EL (cell line): ENCODE measurements at places on chromosomes 3 and 15.
A peak's percentile ranks its signal among the peaks of the same experiment; 100 is the strongest.

GRCh38 chr3:113287803-113288648 lies 76.7 kb downstream of the BOC start:
- peak; percentile 63 for DNase-seq

DNA sequence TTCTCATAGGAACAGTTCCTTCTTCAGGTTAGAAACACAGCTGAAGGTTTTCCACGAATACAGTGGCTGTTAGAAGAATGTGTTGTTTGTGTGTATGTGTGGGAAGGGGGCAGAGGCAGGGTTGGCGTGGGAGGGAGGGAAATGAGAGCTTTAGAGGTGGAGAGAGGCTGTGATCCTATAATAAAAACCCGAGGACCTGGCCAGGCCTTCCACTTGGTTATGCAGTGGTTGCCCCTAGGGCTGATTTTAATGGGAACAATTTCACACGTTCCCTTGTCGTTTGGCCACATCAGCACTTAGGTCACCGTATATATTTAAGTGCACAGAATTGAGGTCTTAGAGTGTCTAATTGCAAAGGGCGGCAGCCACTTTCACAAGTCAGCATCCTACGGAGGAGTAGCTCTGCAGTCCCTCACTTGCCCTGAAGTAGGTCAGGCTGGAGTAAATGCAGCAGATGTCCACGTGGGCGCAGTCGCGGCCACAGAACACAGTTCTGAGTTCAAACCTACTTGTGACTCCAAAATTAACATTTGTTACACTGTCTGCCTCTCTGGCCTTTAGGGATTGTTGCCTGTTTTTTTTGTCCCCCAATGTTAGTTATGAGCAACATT lies 85.6 kb downstream of the PDCD6IP start:
- peak; percentile 49 for DNase-seq

DNA sequence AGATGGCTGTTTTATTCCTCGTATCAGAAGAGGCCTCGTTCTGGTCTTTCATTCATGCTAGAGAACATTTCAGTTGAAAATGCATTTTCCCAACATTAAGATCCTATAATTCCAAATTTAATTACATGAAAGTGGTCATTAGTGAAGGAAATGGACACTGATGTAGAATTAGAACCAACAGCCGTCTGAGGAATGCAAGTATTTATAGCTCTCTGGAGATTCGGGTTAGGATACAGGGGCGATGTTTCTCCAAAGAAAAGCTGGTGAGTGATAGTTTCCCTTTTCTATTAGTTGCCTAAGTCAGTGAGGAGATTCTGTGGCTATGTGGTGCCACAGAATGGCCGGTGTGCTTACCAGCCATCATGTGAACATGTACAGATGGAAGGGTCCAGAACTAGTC lies 109.0 kb upstream of the IL12A start:
- no peak for DNase-seq

- no peak for DNase-seq
Observed at GRCh38 chr15:81323559-81323943, 390 bp downstream of the STARD5 start.

- peak; percentile 8 for DNase-seq
Observed at GRCh38 chr15:23422946-23423708, 23.9 kb downstream of the GOLGA6L2 start.

GRCh38 chr15:68654786-68655560 lies 76.2 kb downstream of the CORO2B start:
- DNase-seq: no peak

DNA sequence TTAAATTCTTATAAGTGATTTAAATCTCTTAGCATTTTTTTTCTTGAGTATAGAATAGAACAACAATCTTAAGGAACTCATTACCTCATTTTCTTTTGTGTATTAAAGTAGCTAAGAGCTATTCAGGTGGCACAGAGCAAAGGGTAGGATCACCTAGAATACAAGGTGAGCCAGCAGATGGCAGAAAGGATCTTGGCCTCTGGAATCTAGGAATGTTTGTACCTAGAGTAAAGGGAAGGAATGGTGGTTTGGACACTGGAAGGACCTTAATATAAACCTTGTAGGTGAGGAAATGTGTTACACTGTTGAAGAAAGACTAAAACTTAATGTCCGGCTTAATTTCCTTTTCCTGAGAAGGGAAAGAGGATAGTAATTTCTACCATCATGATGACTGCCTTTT lies 89.0 kb downstream of the GHSR start:
- DNase-seq: no peak

DNA sequence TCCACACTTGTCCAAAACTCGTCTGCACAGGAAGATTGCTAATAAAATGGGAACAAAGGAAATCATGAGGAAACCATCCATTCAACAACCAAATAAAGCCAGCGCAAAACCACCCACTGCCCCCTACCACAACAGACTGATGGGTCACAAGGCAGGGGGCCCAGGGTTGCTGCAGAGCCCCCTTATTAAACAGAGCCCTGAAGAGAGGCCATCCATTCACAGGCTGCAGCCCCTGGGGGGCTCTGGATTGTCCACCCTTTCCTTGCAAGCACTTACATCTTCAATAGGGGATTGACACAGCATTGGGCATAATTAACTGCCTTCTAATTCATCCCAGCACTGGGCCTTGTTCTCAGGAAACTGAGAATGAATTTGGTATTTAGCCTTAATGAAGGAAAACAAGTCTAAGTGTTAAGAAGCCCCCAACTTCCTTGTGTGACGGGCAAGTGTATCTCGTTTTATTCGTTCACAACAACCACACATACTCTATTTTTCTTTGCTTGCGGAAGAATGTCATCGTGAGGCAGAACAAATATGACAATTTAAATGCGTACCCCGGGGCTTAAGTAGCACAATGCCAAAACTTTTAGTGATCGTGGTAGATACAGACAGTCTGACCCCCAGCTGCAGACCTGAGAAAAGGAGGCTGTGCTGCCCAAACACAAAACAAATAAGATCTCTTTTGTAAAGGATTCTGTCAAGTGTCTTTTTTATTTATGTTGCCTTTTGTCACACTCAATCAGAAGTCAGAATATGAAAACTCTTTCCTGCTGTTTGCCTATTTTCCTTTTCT lies 144.0 kb downstream of the SEMA6D start:
- DNase-seq: no peak

- no peak for DNase-seq
Observed at GRCh38 chr15:76161153-76162035, 101.6 kb downstream of the TMEM266 start.

GRCh38 chr3:37670961-37671483 lies 190.7 kb upstream of the CTDSPL start:
- no peak for DNase-seq

DNA sequence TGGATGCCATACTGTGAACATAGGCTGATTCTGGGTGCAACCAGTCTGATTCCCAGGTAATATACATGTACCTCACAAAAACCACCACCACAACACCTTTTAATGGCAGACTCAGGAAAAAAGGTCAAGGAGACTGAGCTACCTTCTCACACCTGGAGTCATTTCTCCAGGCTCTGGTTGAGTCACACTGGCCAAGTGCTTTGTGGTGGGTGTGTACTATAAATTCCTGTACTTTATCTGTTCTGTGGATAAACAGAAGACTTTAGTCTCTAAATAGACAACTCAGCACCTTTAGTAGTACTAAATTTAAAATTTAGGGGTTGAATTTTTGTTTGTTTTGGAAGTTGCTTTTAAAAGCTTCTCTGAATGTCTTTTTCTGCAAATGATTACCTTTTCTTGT lies 46.7 kb downstream of the TOP2B start:
- DNase-seq: no peak

- no peak for DNase-seq
Observed at GRCh38 chr3:17946619-17947018, 204.2 kb upstream of the TBC1D5 start.

DNA sequence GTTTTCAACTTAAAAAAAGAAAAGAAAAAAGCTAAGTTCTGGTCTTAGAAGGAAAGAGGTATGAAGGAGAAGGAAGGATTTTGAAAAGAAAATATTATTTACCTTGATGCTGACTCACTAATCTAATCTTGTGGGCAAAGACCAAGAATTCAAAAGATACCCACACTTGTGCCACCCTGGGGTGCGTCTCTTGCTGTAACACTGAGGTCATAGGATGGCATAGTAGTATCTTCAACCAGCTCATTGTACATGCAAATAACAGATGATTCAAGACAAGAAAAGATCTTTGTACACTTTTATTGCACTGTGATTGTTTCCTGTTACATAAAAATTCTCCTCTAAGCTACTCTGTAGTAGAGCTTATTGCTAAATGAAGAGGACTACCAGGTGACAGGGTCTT lies 17.3 kb downstream of the PLS1 start:
- DNase-seq: no peak

DNA sequence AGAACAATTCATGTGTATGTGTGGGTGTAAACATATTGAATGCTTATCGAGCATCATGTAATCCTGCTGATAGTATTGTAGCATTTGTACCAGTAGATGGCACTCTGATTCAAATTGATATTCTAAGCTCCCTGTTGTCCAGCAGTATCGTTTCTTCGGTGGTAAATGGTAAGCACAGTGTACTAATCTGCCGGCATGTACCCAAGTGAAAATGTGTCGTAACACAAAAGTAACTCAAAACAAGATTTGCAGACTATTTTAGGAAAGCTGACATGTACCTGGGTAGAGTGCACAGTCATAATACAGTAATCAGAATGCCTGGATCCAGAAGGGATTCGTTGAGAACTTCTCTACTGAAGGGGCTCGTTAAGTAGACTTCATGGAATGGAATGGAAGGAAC lies 31.7 kb upstream of the MNS1 start:
- peak; percentile 70 for DNase-seq

DNA sequence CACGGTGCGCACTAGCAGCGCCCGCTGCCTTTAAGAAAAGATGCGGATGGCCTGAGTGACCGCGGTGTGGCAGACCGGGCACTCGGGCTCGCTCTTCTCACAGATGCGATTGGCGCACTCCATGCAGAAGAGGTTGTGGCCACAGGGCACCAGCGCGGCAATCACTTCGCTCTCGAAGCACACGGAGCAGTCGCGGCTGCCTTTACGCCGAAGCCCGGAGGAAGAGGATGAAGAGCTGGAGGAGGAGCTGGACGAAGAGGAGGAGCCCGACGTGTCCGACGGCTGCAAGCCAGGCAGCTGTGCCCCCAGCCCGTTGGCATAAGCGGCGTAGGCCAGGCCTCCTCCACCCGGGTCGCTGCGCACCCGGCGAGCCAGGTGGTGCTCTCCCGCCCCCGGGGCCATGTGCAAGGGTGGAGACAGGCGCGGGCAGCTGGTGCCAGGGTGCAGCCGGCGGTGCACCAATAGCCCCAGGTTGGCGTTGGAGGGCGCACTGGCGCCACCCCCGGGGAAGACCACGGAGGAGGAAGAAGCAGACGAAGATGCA lies 2.6 kb downstream of the MEX3B start:
- DNase-seq: no peak

DNA sequence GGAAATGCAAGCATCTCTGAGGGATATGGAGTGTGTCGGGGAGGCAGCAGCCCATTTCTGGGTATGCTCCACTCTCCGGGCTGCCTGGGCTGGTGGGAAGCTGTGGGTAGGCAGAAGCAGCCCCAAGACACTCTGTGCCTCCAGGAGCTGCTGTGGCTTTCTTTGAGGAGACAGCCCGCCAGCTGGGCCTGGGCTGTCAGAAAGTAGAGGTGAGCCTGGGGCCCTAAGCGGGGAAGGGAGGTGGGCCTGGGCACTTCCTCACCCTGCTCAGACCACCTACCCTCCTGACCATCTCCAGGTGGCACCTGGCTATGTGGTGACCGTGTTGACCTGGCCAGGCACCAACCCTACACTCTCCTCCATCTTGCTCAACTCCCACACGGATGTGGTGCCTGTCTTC lies 1.7 kb downstream of the ACY1 start:
- no peak for DNase-seq

DNA sequence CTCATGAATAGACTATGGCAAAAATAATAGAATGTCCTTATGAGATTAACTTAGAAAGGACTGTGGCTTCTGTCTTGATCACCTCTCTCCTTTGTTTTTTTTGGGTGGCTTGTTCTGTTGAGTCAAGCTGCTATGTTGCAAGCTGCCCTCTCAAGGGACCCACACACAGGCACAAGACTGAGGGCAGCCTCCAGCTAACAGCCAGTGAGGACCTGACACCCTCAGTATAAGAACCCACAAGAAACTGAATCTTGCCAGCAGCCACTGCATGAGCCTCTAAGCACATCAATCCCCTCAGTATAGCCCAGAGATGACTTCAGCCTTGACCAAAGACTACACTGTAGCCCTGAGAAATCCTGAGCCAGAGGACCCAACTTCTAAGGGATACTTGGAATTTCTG lies 361.1 kb downstream of the MCTP2 start:
- DNase-seq: no peak

GRCh38 chr3:197124713-197125112 lies 95.1 kb upstream of the MELTF start:
- no peak for DNase-seq

DNA sequence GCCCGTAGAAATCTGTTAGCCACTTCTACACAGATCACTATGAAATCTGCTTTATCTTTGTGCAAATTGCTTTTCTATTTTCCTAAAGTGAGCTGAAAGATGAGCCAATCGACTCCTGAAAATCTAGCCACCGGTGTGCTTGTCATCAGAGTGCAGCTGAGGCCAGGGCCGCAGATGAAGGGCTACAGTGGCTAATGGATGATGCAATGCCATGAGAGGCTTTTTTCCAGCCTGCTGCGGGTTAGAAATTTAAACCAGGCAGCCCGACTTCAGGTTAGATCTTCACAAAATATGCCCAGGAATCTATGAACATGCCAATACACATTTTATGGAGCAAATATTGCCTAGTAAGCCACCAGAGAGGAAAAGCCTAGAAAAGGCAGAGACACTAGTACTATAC lies 948.2 kb upstream of the CFAP20DC start:
- no peak for DNase-seq

GRCh38 chr15:59657635-59658125 lies 365 bp upstream of the GTF2A2 start:
- DNase-seq: no peak

GRCh38 chr3:107117922-107118536 lies 259.2 kb upstream of the CCDC54 start:
- DNase-seq: peak; percentile 72

- no peak for DNase-seq
Observed at GRCh38 chr3:21668012-21668411, 83.0 kb downstream of the ZNF385D start.

- DNase-seq: no peak
Observed at GRCh38 chr15:58584789-58585461, 153.1 kb downstream of the LIPC start.

DNA sequence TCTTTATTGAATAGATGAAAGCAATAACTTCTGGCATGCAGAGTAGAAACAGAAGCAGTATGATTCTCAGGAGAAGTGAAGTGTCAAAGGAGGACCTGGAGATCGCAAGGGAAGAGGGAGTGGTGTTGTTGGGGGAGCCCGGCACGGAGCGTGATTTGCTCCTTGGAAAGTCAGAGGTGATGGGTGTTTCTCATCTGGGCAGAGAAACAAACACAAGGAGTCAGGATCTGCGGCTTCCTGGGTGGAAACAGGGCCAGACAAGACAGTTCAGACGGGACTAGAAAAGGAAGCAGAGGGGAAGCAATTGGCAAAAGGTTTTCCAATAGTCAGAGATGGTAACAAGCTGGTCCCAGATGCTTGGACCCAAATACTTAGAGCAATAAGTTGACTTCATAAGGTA lies 34.4 kb upstream of the CCDC80 start:
- no peak for DNase-seq

GRCh38 chr15:52112203-52112750 lies 298 bp downstream of the BCL2L10 start:
- DNase-seq: peak; percentile 19

- DNase-seq: peak; percentile 67
Observed at GRCh38 chr3:37855363-37855970, 6.2 kb upstream of the CTDSPL start.

GRCh38 chr3:36697229-36698001 lies 66.9 kb downstream of the DCLK3 start:
- no peak for DNase-seq
